CMK (cell line): ENCODE measurements at places on chromosomes 13 and 19.

DNA sequence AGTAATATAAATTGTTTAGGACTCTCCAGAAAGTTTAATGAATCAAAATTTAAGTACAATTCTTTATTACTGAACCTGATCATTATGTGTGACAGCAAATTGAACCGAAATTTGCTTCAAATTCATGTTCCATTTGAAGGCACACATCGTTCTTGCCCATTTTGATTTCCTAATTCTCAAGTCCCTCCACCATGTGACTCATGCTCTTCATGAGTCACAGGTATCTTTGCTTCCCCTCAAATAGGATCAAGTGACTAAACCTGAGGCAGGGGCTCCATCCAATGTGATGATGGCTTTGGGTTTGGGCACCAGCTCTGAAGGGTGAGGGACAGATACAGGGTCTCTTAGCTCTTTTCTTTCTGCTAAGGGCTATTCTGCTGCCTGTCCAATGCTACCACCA lies 86.1 kb downstream of the THSD1 start:
- DNase-seq = no peak

DNA sequence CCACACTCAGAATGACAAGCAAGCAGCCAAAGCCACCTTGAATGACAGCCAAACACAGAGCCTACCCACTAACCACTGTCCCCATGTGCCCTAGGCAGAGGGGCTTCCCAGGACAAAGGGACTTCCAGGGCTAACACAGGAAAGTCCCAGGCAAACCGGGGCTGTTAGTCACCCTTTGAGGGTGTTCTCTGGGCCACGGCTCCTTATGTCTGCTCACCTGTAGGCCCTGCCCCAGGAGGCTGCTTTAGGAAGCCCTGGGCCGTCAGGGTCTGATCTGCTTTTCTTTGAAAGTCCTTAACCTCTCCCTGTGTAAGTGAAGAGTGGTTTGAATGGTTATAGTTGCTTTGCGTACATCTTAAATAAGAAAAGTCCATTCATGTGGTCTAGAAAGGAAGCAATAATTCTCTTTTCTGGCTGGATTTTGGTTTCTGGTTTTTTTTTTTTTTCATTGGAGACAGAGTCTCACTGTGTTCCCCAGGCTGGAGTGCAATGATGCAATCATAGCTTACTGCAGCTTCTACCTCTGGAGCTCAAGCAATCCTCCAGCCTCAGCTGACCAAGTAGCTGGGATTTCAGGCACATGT lies 161.4 kb downstream of the EFNB2 start:
- no peak for DNase-seq

DNA sequence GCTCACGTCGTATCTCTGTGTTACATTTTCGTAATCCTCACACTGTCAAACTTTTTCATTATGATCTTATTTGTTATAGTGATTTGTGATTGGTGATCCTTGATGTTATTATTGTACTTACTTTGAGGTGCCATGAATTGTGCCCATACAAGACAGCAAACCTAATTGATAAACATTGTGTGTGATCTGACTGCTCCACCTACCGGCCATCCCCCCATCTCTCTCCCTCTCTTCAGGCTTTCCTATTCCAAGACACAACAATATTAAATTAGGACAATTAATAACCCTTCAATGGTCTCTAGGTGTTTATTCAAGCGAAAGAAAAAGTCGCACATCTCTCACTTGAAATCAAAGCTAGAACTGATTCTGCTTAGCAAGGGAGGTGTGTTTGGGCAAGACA lies 349.3 kb downstream of the RBM26 start:
- DNase-seq = no peak

DNA sequence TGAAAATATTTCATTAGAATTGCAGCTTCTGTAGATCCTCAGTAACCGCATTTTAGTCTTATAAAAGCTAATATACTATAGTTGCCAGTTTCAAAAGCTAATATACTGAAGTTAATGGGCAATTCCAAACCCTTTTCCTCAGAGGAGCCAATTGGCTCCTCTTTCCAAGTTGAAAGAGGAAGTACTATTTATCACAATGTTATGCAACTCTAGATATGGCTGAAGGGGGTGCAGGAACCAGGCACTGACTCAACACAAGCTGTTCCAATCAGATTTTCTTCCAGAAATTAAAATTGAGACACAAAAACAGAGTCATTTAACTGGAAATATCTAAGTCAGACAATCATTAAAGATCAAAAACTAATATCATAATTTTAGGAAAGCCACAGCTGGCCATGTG lies 258.9 kb downstream of the PCDH20 start:
- no peak for DNase-seq

- DNase-seq = no peak
Observed at GRCh38 chr13:92500192-92500591, 726.4 kb upstream of the GPC6 start.

- DNase-seq = no peak
Observed at GRCh38 chr19:48311384-48311783, 14.0 kb upstream of the EMP3 start.

GRCh38 chr13:104595511-104595910 lies 1529.3 kb upstream of the SLC10A2 start:
- no peak for DNase-seq

GRCh38 chr19:42306646-42307045 lies 4.2 kb upstream of the PAFAH1B3 start:
- no peak for DNase-seq

DNA sequence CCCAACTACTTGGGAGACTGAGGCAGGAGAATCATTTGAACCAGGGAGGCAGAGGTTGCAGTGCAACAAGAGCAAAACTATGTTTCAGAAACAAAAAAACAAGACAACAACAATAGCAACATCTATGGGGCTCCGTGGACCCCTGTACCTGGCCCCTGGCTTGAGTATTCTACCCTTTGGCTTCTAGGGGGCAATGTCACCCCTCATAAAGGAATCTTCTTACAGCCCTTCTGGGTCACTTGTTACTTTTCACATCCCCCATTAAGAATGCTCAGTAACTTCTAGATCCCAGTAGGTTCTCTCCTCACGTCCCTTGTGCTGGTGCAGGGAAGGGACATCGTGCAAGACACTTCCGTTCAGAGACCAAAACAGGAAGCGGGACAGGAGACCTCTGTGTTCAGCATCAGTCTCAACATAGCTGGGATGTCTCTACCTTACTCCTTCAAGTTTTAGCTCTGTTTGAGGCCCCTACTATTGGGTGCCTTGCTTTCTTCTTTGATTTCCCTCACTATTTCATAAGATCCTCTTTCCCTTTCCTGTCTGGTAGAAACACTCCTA lies 218.1 kb upstream of the ARGLU1 start:
- DNase-seq = no peak

GRCh38 chr13:111610081-111610480 lies 289.6 kb downstream of the TEX29 start:
- DNase-seq = peak; percentile 4

DNA sequence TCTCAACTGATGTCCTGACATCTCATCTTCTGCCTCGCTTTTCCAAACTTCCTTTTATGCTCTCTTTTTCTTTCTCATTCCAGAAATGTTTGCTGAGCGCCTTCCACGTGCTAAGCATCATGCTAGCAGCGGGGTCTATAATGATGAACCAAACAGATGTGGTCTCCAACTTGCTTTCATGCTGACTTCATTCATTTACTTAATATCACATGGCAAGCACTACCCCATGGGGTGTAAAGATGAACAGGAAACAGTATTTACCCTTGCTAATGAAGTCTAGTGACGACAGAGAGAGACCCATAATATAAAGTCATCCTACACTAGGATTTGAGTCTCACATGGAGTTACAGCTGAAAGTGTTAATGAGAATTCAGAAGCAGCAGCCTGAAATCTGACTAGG lies 21.6 kb upstream of the URAD start:
- no peak for DNase-seq

DNA sequence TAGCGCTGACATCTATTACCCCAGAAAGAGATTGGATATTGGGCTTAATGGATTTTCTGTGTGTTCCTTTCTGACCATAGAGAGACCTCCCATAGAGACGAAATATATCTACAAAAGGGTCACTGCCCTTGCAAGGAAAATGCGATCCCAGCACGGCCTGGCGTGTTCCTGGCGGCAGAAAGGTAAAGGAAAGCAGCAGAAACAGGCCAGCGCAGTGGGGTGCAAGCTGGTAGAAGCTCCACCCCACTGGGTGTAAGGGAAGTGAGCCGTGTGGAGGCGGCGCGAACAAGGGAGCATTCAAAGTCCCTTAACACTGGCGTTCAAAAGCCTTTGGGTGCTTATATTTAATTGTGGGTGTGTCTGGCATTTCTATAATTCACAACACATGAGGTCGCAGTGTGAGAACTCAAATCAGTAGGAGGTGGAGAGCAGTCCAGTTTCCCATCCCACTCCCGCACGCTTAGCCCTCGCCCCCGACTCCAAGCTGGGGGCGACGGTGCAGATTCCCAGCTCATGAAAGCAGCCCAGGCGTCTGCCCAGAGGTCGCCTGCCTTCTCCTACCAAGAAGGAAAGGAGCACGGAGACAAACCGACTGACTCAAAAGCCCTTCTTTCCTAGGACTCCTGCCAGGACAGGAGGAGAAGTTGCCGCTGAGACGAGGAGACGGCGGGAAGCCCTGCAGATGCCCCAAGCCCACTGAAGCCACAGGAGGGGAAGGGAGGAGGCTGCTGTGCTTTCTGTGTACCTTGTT lies 478.4 kb downstream of the FOXO1 start:
- no peak for DNase-seq

GRCh38 chr19:21492947-21493906 lies 12.2 kb upstream of the ZNF429 start:
- DNase-seq = no peak

- DNase-seq = no peak
Observed at GRCh38 chr13:94677799-94678198, 34.5 kb downstream of the SOX21 start.

GRCh38 chr13:37319031-37319443 lies 213.6 kb upstream of the CSNK1A1L start:
- DNase-seq = no peak

GRCh38 chr19:34350161-34350561 lies 14.8 kb upstream of the GPI start:
- DNase-seq = no peak

DNA sequence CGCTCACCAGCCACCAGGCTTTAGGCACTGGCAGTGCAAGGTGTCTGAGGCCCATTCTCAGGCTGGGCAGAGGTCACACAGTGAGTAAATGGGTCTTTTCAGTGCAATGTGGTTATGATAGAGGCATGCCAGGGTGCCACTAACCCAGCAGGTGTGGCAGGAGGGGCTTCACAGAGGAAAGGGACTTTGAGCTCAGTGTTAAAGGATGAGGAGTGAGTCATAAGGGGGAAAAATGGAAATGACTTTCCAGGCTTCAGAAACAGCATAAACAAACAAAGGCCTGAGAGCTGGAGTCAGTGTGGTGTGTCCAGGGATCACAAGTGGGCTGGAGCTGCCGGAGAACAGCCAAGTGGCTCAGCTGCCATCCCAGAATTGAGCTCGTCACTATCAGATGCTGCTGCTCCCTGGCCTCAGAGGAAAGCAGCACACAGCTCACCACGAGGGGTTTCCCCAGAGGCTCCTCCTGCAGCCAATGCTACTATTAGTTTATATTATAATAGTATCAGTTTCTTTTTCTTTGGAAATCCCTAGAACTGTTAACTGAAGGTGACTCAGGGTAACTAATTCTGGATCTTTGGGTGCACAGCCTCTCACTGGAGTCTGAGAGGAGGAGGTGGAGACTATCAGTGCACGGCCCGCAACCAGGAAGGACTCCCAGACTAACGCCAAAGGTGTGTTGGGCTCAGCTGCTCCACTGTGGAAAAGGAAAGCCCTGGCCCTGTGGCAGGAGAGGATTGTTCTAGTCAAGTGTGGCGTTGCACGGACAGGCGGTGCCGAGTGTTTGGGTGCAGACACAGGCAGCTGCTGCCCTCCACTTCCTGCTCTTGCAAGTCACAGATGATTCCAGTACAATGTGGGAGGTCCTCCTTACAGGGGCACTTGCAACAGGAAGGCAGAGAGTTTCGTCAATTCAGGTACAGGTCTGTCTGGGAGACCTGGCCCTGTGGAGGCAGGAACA lies 39.5 kb downstream of the DHRS12 start:
- no peak for DNase-seq

DNA sequence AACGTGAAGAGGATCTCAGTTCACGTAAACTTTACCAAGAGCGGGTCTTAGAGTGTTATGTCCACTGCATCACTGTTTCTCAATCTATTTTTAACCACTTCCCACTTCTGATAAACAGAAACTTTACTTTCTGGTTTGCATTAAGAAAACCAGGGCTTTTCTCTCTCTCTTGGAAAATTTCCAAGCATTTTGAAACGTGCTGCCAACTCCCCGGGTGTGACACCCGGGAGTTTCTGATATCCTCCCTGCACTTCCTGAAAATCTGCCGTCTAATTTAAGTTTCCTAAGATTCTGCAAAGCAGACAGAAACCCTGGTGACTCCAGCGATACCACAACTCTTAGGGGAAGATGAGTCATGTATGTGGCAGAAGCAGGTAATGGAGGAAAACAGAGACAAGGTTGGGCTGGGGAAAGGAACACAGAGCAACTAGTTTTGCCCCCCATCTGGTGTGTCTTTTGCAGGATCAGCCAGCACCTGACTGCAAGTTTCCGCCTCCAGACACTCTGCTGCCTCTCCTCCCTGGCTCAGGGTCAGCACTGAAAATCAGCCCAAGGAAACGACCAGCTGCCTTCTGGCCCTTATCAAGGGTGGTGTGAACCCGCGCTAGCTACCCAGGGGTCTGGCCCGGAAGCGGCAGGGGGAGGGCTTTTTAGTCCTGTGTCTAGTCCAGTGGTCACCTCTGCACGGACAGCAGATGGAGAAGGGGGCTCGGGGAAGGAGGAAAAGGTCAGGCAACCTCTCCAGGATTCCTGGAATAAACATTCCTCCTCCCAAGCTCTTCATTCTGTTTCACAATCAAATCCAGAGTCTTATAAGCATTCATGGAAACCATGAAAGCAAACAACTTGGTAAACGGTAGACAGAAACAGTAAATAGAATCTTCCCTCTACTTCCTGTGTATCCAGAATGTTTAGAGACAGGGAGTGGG lies 11.3 kb upstream of the FFAR2 start:
- no peak for DNase-seq

GRCh38 chr13:20136781-20137703 lies 23.8 kb downstream of the GJA3 start:
- DNase-seq = no peak

DNA sequence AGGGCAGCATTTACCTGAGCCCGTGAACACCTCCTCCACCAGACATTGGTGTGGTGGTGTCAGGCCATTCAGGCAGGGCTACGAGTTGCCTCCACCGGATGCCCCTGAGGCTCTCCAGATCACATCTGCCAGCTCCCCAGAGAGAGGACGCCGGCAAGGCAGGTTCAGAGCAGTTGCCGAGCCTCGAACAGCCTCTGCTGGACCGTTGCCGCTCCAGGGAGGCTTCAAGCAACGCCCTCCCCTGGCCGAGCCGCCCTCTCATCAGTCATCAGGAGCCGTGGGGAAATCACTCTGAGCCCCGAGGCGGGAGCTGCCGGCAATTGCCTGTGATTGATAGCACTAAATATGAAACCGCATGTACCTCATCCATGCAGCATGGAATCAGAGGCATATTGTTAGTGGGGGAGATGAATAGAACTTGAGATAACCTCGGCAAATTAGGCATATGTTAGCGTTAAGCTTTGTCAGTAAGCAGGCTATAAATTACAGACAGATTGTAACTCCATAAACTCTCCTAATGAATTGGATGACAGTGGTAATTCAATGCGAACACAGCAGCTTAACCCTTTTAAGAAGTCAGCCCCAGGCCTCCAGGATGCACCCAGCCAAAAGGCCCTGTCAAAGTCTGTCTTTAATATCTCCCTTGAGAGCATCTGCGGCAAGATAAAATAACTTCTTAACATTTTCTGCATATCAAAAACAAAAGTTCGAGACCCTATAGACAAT lies 29.8 kb upstream of the SPACA7 start:
- DNase-seq = no peak
